ENCODE measurements at places on chromosomes 3 and 15.
A peak's percentile ranks its signal among the peaks of the same experiment; 100 is the strongest.

GRCh38 chr3:33006571-33007286 lies 55.3 kb downstream of the CCR4 start:
- no peak for DNase-seq

DNA sequence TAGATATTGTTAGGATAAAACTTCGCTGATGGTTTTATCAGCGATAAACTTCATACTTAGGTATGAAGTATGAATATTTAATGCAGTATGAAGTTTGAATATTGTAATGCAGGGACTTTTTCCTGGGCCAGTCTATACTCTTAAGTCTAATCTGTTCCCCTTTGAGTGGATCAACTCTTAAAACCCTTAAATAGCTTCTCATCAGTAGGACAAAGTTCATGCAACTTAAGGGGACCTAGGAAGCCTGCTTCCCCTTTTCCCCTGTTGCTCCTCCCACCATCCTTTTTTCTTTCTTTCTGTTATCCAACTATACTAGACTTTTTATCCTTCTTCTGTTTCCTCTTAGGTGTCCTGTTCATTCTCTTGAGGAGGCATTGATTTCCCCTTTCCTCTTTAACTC lies 78.7 kb downstream of the MITF start:
- no peak for DNase-seq

GRCh38 chr3:161560008-161560637 lies 63.5 kb downstream of the OTOL1 start:
- DNase-seq = peak; percentile 53

- no peak for DNase-seq
Observed at GRCh38 chr15:27770769-27771554, 328.2 kb downstream of the OCA2 start.

GRCh38 chr3:115792206-115792955 lies 169.1 kb downstream of the GAP43 start:
- no peak for DNase-seq

DNA sequence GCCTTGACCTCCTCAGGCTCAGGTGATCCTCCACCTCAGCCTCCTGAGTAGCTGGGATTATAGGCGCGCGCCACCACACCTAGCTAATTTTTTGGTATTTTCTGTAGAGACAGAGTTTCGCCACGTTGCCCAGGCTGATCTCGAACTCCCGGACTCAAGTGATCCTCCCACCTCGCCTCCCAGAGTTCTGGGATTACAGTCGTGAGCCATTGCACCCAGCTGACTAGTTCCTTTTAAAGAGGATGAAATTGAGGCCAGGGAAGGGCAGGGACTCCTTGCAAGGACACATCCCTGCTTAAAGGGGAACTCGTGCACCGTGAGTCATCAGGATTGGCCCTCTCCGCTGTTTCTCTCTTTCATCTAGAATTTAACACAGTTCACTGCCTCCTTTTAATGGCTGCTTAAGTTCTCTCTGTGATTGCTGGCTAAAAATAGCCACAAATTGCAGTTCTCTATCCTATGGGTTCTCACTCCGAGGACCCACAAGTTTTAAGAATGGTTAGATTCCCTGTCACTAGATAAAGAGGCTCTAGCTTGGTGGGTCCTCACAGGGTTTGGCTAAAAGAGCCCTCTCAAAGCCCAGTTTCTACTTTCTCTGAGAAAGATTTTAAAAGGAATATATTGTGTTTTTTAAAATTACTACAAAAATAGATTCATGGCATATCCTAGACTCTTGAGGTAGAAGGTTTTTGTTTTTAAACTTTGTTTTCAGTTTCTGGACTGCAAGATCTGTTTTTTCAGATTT lies 1.4 kb downstream of the CRTAP start:
- DNase-seq = peak; percentile 84

DNA sequence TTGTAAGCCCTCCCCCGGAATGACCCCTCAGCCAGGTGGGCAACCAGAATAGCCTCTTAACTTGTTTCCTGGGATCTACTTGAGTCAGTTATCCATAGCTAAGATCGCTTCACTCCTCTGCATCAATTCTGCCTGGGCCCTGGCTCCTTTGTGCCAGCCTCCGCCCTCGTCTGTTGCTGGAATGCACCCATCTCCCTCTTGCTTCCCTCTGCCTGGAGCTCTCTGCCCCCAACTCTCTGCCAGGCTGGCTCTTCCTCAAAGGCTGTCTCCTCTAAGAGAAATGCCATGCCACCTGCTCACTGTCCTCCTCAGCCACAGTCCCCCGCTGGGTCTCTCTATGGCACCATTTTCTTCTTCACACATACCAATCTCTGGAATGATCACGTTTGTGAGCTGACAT lies 240.8 kb downstream of the ADAMTS17 start:
- DNase-seq = no peak

DNA sequence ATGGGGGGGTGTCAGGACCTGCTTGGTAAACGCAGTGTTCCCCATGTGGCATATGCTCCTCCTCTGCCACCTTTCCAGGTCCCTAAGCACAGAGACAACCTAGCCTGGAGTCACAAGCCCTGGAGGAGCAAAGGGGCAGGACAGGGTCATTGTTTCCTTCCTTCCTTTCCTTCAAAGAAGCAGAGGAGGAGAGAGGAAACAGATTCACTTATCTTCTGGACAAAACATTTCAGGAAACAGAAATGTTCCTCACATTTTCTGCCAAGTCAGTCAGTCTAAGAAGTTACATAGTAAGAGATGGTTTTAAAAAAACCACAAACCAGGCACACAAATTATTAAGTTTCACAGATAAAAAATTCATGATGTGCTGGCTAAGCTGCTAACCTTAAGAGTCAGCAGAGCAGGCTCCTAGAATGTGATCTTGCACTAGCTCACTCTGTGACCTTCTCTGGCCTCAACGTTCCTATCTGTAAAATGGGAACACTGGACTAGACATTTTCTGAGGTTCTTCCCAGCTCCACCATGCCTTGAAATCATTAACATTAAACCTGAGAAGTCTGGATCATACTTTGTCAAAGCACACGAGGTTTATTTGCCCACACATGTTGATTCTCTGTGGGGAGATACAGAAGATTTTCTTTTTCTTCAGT lies 47.9 kb downstream of the ATP13A5 start:
- DNase-seq = no peak

- no peak for DNase-seq
Observed at GRCh38 chr3:54857343-54857742, 70.5 kb downstream of the LRTM1 start.

- no peak for DNase-seq
Observed at GRCh38 chr15:33074942-33075341, 119.6 kb downstream of the FMN1 start.

DNA sequence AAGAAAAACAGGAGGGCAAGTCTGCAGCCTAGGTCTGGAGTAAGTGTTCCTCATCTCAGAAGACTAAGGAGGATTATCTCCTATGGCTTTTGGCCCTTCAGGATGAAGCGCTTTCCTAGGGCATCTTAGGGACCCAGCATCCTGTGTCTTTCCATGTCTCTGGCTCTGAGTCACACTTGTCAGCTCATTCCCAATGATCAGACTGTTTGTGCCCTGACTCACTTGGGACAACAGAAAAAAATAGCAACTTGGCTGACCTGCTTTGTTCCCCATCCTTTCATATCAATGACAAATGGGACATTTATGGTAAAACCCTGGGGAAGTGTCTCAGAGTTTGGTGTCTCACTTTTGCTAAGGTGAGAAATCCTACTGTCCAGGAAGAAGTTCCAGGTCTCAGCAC lies 76.2 kb upstream of the OXTR start:
- DNase-seq = peak; percentile 63

GRCh38 chr3:132804498-132804897 lies 82.3 kb upstream of the NPHP3 start:
- DNase-seq = peak; percentile 68

- DNase-seq = peak; percentile 56
Observed at GRCh38 chr15:71752604-71753289, 57.6 kb upstream of the NR2E3 start.

DNA sequence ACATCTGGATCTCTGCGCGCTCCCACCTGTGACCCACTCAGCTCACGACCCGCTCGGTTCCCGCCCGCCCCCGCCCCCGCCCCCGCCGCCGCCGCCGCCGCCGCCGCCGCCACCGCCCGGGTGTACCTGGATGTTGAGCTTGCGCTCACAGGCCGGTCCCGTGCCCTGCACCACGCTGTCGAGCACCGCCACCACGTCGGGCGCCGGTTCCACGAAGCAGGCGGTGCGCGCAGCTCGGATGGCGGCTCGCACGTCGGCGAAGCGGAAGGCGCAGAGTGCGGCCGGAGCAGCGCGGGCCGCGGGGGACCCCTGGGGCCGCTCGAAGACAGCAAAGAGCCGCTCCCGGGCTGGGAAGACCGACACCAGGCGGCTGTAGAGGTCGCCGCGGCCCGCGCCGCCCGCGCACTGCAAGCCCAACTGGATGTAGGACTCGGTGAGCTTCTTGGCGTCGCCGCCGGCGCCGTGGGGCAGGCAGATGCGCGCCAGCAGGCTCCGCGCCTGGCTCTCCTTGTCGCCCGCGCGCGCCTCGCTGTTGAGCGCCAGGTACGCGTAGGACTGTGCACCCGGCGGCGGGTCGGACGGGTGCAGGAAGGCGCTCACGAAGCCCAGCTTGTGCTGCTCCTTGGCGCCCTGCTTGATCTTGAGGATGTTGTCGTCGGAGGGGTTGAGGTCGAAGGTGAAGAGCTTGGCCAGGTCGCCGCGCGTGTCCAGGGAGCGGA lies 1.1 kb downstream of the PLXND1 start:
- DNase-seq = peak; percentile 56

GRCh38 chr3:12708584-12709192 lies 44.8 kb upstream of the RAF1 start:
- peak; percentile 82 for DNase-seq

DNA sequence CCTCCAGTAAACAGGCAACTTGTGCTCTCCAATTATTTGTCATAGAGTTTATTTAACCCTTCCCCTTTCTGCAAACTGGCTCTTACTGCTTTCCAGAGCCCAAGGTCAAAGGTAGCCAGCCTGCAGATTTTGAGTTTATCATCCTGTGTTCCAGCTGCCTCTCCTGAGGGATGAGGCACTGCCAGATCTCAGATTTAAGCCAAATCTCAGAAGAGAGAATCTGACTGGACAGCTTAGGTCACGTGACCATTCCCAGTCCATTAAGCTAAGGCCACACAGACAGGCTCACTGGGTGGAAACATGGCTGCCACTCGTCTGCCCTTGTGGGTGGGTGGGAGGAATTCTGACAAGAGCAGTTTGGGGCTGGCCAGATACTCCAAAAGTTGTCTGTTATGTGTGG lies 8.6 kb upstream of the SIAH2 start:
- no peak for DNase-seq

GRCh38 chr15:96187341-96188305 lies 142.9 kb upstream of the NR2F2 start:
- DNase-seq = no peak

GRCh38 chr3:35413483-35413882 lies 225.8 kb upstream of the ARPP21 start:
- no peak for DNase-seq

DNA sequence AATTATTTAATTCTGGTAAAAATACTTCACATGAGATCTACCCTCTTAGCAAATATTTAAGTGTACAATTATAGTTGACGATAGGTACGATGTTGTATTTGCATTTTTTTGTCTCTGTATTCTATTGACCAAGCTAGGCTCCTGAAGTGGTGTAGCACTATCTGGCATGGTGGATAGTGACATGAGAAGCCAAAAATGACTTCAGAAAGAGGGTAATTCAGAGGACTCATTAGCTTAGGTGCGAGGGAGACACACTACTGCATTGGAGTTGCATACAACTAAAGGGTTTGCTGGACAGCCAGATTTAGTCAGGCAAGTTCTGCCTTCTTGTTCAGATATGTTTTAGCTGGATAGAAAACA lies 50.6 kb downstream of the KBTBD8 start:
- DNase-seq = no peak

- no peak for DNase-seq
Observed at GRCh38 chr3:4030624-4031023, 231.4 kb downstream of the LRRN1 start.

DNA sequence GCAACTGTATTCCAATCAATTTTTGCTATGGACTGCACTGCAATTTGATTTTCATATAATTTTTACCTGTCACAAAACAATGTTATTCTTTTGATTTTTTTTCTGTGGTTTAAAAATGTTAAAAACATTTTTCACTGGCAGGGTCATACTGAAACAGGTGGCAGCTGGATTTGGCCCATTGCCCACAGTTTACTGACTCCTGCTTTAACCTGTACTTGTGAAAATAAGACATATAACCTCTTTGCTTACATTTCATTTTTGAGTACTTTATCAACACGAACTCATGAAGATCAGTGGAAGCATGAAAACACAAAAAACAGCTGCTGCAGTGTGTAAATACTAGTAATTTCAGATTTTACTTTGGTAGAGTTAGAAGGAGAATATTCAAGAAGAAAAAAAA lies 313.1 kb downstream of the WDR72 start:
- DNase-seq = no peak

- DNase-seq = no peak
Observed at GRCh38 chr3:55294557-55294956, 192.5 kb downstream of the WNT5A start.

- peak; percentile 36 for DNase-seq
Observed at GRCh38 chr15:29835301-29835700, 13.0 kb upstream of the TJP1 start.

GRCh38 chr3:22951910-22952309 lies 251.2 kb upstream of the UBE2E2 start:
- no peak for DNase-seq

Data from GM03348 (cell line).